ENCODE measurements at places on chromosomes 7 and 10.

DNA sequence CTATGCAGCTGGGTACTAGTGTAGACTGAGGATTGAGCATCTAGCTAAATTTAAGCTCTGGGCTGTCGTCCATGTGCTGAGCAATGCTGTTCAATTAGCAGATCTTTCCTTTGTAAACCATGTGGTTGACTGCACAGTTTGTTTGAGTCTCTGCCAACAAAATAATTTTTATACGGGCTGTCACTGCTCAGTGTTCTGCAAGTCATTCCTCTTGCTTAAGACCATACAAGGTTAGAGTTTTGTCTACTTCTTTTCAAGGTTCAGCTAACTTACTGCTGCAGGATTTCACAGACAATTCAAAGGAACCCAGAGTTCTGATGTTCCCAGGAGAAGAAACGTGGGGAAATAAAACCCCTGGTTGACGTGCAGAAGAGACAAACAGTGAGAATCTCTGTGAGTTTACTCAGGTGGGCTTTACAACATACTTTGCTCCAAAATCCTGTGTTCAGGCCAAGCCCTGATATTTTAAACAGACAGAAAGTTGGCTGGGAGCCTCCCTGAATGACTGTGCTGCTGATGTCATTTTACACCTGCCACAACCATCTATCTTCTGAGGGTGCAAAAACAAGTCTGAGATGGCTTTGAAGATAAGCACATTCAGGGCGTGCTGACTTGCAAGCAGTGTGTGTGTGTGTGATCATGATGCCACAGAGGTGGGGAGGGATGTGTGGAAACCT lies 177.1 kb upstream of the SVIL start:
- peak; percentile 92 for DNase-seq

DNA sequence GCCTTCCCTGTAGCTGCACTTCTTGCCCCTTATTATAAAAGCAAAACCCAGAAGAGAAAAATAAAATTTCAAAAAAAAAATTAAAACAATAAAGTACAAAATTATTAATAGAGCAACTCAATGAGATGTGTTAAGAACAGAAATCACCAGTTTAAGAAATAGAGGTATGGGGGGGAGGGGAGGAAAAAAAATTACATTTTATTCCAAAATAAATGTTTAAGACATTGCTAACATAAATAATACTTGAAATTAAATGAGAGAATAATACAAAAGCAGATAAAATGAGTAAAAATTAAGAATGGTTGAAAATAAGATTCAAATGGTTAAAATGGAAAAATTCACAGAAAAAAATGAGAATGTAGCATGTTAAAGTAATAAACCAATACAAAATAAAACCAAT lies 3.1 kb downstream of the IFIT2 start:
- no peak for DNase-seq

GRCh38 chr7:21867816-21868575 lies 77.7 kb downstream of the CDCA7L start:
- DNase-seq, result no peak

DNA sequence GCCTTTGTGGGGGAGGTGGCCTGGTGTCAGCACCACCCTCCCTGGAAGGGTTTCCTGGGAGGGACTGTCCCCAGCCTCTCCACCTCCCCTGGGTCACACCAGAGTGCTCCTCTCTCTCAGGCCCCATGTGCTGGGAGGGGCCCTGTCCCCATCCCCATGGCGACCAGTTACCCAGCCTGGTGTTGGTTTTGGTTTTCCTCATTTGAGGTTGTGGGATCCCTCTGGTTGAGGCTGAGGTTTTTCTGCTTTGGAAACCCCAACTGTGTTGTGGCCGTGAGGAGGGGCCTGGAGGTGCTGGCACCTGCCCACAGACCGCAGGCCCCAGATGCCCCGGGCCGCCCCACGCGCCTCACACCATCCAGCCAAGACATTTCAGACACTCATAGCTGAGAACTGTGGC lies 106.3 kb downstream of the GRK5 start:
- DNase-seq, result no peak

GRCh38 chr7:8371742-8372141 lies 61.7 kb upstream of the NXPH1 start:
- DNase-seq, result no peak

- no peak for DNase-seq
Observed at GRCh38 chr7:116305485-116306408, 95.4 kb downstream of the TES start.

DNA sequence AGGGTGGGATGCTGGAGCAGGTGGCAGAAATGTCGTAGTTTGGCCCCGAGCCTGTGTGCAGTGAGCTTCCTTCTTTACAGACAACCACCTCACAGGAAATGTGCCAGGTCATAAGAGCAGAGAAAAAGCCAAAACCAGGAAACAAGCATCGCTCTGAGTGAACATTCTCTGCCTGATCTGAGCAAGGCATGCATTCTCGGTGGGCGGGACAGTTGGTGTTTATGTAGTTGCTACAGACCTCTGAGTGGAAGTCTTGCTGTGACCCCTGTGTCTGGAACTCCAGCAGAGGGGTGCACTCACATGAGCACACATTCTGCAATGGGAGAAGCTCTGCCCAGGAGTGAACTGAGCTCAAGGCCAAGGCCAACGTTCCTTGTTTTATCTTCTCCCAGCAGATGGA lies 230.1 kb downstream of the TCERG1L start:
- DNase-seq, result no peak

- DNase-seq, result no peak
Observed at GRCh38 chr7:19177269-19177668, 32.0 kb upstream of the FERD3L start.

DNA sequence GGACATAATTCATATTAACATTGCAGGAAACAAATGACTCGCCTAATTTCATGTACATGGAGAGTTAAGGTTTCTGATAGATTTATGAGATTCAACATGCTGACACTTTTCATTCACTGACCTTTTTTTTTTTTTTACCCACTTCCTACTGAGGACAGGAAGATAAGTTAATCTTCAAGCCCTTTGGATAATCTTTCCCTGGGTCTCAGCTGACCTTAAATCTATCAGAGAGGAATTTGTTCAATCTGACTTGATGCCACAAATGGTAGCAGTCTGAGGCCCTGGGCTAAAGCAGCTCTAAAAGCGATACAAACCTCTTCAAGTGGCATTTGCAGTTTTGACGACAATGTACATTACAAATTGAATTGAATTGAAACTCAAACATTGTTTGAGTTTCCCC lies 493.3 kb upstream of the SORCS1 start:
- no peak for DNase-seq

- DNase-seq, result no peak
Observed at GRCh38 chr7:128164955-128165670, 76.0 kb upstream of the LEP start.

DNA sequence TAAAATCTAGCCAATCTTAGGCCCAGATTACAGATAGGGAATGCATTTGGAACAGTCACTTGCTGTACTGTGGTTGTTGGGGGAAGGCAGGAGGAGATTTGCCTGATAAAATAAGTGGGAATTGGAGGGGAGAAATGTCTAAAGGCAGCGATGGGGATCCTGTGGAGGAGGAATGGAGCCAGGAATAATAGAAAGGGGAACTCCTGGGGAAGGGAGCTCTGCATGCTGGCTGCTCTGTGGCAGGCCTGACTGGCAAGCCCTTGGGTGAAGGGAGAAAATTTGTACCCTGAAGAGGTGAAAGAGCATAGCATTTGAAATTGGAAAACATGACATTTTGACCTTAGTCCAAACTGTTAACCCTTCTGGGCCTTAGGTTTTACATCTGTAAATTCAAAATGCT lies 13.7 kb downstream of the MMP21 start:
- DNase-seq, result no peak

GRCh38 chr7:272631-273030 lies 17.3 kb upstream of the FOXL3 start:
- DNase-seq, result no peak

DNA sequence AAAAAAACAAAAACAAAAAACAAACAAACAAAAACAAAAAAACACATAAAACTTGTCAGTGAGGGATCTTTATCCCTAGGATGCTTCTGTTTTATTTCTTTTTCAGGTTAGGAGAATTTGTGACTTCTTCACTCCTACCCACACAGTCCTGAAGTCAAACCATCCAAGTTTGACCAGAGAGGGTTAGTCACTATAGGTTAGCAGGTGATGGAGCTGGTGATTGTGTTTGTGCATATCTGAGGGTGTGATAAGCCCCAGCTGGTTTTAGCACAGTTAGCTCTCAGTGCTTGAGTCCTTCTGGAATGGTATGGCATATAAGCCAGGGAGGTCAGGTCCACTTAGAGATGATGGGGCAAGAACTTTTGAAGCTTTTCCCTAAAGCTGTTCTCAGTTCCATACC lies 11.8 kb upstream of the IKZF1 start:
- no peak for DNase-seq

GRCh38 chr7:11648980-11649379 lies 183.0 kb downstream of the THSD7A start:
- DNase-seq, result no peak

DNA sequence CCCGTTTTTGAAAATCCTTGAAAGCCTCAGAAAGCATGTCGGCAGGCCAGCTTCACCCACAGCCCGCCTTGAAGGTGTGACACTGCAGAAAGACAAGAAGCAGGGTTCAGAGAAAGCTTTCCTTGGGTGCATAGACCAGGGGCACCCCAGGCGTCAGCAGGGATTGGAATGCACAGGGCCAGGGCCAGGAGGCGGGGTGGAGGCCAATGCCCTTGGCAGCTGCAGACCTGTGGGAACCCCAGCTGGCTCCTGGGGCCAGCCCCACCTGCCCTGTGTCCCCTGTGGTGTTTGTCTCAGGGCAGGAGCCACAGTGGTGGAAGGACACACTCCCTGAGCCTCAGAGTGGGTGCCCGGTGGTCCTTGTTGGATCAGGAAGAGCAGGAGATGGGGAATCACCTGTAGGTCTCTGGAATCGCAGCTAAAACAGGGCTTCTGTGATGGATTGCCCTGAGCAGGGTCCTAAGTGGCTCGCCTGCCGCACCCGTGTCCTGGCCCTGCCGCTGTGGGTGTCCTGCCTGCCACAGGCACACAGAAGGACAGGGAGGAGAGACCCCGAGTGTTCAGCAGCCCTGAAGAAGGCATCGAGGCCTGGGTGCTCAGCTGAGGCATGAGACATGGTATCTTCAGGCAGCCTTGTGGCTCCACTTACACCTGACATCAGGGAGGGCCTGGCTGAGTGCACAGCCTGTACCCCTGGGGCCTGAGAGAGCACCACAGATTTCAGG lies 32.5 kb downstream of the ANXA8 start:
- DNase-seq, result no peak

GRCh38 chr7:144975882-144976281 lies 140.0 kb upstream of the TPK1 start:
- DNase-seq, result no peak

- no peak for DNase-seq
Observed at GRCh38 chr7:44469461-44470134, 20.9 kb downstream of the NUDCD3 start.

DNA sequence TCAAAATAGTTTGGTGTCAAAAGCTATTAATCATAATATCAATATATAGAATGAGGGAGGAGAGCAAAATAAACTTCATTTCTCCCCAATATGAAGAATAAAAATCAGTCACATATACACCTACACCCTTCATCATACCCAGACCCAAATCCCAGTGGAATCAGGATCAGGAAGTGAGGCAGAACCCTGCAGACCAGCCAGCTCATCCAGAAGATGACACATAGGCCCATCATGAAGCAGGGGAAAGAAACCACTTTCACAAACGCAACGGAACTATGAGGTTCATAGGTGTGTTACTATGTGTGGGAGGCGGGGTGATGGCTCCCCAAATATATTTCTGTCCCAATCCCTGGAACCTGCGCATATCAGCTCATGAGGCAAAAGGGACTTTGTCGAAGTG lies 89.0 kb downstream of the RSU1 start:
- no peak for DNase-seq

DNA sequence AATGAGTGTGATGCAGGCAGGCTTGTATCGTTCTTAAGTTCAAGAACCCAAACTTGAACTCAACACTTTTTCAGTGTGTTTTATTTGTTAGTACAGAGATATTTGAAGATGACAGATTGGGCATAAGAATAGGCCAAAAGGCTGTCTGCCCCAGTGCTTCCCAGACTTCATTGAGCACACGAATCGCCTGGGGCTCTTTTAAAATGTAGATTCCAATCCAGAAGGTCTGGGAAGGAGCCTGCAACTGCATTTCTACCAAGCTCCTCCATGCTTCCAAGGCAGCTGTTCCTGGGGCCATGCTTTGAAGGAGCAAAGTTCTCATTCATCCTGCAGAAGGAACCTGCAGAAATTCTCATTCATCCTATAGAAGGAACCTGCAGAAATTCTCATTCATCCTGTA lies 114.5 kb upstream of the INSYN2A start:
- no peak for DNase-seq

GRCh38 chr10:14356921-14357320 lies 26.2 kb upstream of the FRMD4A start:
- peak; percentile 6 for DNase-seq

GRCh38 chr10:52918714-52919305 lies 146.2 kb upstream of the MBL2 start:
- no peak for DNase-seq

DNA sequence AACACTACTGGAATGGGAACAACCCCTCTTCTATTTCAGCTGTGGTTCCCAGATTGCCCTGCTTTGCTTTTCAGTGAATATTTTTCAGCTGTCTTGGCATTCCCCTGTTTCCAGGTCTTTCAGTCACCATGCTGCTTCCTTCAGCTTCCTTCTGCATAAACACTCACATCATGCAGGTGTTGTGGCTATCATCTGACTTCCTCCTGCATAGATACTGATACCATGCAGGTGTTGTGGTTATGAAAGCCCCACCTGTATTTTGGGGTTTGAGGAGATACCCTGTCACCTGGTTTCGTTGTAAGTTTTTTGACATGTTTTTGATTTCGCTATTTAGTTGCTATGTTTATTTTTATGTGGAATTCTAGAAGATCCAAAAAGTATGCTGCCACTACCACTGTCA lies 71.5 kb downstream of the SLC35B4 start:
- DNase-seq, result no peak

DNA sequence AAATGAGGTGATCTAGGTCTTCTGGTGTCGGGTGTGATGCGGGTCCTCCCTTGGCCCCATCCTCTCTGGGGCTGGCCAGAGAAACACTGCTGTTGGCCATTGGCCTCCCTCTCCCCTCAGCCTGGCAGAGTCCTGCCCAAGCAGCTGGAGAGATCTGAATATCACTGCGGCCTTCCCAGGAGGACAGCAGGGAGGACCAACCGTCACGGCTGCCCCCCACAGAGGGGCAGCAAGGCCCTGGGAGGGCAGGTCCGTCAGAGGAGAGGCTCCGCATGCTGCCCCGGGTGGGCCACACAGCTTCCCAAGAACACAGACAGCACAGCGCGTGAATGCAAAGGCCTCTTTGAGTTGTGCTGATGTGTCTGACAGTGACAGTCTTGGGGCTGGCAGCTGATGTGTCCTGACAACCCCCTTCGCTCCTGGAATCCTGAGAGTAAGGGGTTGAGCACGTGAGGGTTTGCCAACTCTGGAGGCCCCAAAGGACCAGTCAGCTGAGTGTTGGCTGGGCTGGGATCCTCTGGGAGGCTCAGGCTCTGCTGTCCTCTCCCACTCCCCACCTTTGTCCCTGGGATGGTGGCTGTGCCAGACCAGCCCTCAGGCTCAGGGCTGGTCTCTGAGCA lies 132.5 kb upstream of the UNC5B start:
- DNase-seq, result no peak

GRCh38 chr10:8050556-8051108 lies 3.9 kb upstream of the GATA3 start:
- no peak for DNase-seq

Measured in GM04504 (cell line).